Omental fat pad (tissue), 4 donors: ENCODE measurements at places on chromosomes 3 and 15. TPM values are rescaled to one million over a fixed set of nuclear protein-coding genes. Genes with fewer than 3 reads are reported as not detected.

- DNase-seq = no peak
These were observed 67.1 kb downstream of the PLOD2 start for GRCh38 chr3:146093896-146094295.

GRCh38 chr15:98694161-98694560 is 45.8 kb downstream of the IGF1R start:
- no peak for DNase-seq

- no peak for DNase-seq
These were observed at the start of gene KY for GRCh38 chr3:134650431-134651346. KY (minus strand) TSS chr3:134651022; CDS start chr3:134650960, 62 bp downstream.

GRCh38 chr3:177482048-177482691 is 284.9 kb upstream of the TBL1XR1 start:
- no peak for DNase-seq

GRCh38 chr3:161343986-161344385 is 27.3 kb downstream of the SPTSSB start:
- no peak for DNase-seq

- DNase-seq = no peak
These were observed 18.5 kb upstream of the LMCD1 start for GRCh38 chr3:8482960-8483665.

DNA sequence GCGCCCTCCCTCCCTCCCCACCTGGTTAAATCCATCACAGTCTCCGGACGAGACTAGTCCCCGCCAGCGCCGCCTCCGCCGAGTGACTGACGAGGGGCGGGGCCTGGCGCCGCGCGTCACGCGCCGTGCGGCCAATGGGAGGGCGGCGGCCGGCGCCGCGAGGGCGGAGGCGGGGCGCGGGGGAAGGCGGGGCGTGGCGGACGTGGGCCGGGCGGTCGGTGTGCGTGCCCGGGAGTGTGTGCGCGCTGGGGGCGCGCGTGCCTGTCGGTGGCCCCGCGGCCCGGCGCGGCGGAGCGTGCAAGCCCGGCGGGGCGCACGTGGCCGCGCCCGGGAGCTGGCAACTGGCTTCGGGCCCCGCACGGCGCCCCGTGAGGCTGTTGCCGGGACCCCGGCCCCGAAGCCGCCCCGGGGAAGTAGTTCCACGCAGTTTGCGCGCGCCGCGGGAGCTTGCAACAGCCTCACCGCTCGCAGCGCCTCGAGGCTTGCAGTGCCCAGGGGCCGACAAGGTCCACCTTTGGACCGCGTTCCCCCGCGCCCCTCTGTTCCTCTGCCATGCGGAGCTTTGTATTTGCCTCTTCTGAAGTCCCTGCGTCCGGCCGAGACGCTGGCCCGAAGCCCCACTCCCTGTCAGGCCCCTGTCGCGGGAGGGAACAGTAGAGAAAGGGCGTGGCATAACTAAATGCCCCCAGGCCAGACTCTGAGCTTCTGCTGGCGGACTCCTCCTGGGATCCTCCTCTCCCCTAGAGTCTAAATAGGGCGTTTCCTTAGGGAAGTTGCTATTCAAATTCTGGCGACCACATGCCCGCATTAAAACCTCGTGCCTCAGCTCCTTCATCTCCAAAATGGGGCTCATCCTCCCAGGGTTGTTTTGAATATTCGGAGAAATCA is 400.9 kb downstream of the SHQ1 start:
- peak; percentile 73 for DNase-seq

GRCh38 chr3:183377307-183377959 is 51.0 kb downstream of the MCF2L2 start:
- DNase-seq = no peak

DNA sequence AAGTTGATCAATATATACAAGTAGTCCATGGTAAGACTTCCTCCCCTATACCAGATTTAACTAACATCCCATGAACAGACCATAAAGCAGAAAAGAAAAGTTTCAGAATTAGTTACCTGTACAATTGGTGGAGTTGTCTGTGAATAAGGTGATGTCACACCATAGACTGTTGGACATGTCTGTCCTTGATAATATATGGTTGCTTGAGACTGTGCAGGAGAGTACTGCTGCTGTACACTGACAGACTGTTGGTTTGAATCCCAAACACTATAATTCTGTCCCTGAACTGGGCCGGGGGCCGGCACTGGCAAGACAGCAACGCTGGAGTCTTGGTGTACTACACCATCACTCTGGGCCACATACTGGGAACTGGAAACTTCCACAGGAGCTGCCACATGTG is 77.2 kb downstream of the NBEAL2 start:
- no peak for DNase-seq

DNA sequence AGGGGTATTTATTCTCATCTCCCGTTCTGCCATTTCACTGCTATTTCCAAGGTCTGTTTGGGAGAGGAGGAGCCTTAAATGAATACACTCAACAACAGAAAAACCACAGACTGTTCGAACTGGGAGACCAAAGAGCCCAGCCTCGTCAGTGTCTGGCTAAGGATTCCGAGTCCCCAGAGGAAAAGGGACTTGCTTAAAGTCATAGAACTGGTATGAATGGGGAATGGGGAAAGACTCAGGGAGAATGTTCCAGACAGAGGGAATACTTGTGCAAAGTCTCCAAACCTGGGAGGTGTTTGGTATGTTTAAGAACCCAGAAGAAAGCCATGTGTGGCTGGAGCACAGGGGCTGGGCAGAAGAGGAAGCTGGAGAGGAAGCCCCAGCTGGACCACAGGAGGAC is 46.9 kb downstream of the FAM43A start:
- no peak for DNase-seq

DNA sequence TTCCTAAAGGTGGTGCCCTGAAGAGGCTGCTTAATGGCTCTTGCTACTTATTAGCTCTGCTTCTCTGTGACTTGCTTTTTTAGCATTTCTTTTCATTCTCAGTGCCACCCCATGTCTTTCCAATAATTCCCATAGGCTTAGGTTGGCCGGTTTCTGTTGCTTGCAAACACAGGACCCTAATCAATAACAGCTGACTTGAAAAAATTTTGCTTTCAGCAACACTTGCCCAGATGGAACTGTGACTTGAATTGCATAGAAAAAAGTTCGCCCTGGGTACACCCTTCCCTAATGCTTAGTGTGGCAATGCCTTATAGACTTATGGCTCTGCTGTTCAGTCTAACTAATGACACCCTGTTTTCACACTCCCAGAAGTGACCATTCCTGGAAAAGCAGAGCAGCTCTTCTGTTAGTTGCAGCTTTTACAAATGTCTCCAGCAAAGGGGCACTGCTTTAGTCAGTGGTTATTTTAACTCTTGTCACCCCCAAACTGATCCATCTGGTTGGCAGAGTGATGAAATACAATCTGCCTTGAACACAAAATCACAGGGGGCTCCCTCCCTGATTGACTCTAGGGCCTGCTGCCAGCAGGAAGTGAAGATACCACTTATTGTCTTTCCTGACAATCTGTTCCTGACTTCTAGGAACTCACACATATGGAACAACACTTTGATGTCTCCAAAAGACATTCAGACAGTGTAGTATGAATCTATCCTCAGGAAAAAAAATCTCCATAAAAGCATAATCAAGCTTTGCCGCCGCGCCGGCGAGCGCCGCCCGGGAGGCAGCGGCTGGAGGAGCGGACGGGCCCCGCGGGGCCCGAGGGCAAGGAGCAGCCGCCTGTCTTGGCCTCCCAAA is 9.7 kb upstream of the SLMAP start:
- DNase-seq = no peak

DNA sequence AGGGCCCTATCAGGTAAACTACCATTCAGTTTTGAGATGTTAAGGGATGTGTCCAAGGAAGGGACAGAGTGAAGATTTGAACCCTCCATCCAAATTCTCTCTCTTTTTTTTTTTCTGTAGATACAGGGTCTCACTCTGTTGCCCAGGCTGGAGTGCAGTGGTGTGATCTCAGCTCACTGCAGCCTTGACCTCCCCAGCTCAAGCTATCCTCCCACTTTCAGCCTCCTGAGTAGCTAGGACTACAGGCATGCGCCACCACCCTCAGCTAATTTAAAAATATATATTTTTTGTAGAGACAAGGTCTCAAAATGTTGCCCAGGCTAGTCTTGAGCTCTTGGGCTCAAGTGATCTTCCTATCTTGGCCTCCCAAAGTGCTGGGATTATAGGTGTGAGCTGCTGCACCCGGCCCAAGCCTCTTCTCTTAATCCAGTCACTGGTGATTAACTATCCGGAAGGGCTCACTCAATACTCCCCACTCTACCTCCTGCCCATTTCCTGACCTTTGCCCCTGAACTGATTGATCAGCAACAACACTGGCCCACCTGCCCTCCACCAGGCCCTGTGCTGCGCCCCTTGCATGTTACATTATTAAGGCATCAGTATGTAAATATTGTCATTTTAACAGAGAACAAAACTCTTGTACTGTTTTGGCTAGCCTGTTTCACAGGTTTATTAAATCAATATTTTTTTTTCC is 164.7 kb downstream of the CTNNB1 start:
- no peak for DNase-seq

DNA sequence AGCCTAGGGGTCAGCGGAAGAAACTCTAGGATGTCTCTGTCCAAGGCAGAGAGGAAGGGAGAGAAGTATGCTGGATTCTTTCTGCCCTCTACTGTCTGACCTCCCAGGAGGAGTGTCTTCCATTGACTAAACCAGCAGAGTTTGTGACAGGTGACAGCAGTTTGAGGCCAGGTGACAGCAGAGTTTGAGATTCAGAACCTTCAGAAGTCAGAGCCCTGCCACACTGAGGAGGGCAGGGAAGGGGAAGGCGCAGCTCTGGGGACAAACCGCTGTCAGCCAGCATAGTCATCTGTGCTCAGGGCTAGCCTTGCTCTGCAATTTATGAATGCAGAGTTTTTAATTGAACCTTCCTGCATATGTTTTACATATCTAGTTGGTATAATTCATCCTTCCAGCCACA is 12.3 kb downstream of the NRROS start:
- no peak for DNase-seq

- no peak for DNase-seq
These were observed 14.3 kb downstream of the CTNNB1 start for GRCh38 chr3:41213588-41213987.

Gene ASB14
- not detected for total RNA-seq

Gene DOCK3
- 1.0 TPM for total RNA-seq

Gene KBTBD13
- total RNA-seq = not detected

Gene SLC9C1
- 1.9 TPM for total RNA-seq

Gene NANOGP8
- 0.82 TPM for total RNA-seq

Gene IL17RD
- total RNA-seq = 6.4 TPM
